ENCODE measurements at places on chromosomes 6 and 20.

- DNase-seq = peak; percentile 52
These were observed 32.9 kb upstream of the ERVFRD-1 start for GRCh38 chr6:11144393-11144851.

- no peak for DNase-seq
These were observed 2.2 kb upstream of the ARHGAP40 start for GRCh38 chr20:38599410-38599882.

- DNase-seq = no peak
These were observed 273.0 kb downstream of the PKHD1 start for GRCh38 chr6:51814418-51814817.

GRCh38 chr6:147001621-147002020 is 202.6 kb upstream of the STXBP5 start:
- no peak for DNase-seq

GRCh38 chr20:20273286-20273685 is 94.6 kb upstream of the INSM1 start:
- no peak for DNase-seq

GRCh38 chr6:107399935-107400334 is 59.4 kb downstream of the PDSS2 start:
- no peak for DNase-seq
